ENCODE measurements at places on chromosomes 4 and X. TPM values are rescaled to one million over a fixed set of nuclear protein-coding genes. Genes with fewer than 3 reads are reported as not detected.

DNA sequence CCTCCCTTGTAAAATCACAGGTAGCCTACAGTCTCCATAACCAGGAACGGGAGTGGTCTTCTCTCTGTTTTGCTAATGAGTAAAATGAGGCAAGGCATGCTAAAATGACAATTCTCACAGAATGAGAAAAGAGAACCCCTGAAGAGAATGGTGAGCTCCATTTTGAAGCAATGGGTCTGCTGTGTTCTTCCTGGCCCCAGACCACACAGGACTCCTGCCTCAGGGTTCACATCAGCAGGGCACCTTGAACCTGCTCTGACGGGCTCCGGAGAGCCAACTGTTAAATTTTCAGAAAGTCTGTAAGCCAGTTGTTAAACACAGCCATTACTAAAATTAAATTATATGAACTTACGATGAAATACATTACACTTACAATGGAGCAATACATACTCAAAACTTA, 32.1 kb upstream of the RBM47 start:
- H3K4me3 ChIP-seq = no peak overlapping the region
- DNase-seq = no peak
- H3K27ac ChIP-seq = peak overlapping the region; percentile 62
- no peaks in the 10 kb centered on the region for H3K36me3 ChIP-seq
- peaks cover 24% of the 10 kb centered on the region for H3K4me1 ChIP-seq

The CT55 gene
- total RNA-seq = not detected

GRCh38 chrX:43882294-43882681, at the start of gene MAOB:
Gene MAOB (minus strand): TSS chrX:43882450. CDS start chrX:43882299, 151 bp downstream.
- H3K4me3 ChIP-seq = no peak within 1 kb of the TSS
- peaks cover 3% of the 10 kb centered on the region for H3K27me3 ChIP-seq

The SMIM31 gene
- total RNA-seq = not detected

DNA sequence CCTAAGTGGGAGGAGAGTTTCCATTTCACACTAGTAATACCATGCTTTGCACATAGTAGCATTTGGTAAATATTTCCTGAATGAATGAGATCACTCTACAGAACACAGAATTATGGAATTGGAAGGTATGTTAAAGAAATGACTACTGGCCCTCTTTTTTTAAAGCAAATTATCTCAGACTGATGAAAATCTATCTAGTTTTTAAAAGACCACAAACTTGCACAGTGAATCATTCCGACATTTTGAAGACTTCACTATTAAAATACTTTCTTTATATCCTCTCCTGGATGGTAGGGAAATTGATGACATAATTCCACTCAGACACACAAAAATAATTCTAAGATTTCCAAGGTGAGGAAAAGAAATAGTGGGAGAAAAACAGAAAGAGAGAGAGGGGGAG, 68.4 kb upstream of the ETNPPL start:
- H3K4me1 ChIP-seq = peaks cover 8% of the 10 kb centered on the region
- no peak for DNase-seq
- H3K4me3 ChIP-seq = no peak overlapping the region
- peaks cover 11% of the 10 kb centered on the region for H3K27me3 ChIP-seq

DNA sequence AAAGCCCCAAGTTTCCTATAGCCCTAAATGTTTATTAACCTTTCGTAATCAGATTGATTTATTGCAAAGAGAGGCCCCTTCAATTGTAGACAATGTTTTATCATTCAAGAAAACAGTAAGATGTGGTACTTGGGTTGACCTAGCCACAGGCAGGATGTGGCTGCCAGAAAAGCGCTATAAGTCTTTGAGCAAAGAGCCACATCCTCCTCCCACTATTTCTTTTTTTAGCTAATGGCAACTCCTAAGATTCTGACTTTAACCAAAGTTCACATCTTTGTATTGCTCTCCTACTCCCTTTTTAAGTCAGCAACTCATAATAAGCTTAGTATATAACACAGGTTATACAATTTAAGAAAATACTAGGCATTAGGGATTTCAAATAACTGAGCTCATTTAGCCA, 70.7 kb upstream of the PPP3CA start:
- peaks cover 2% of the 10 kb centered on the region for H3K36me3 ChIP-seq
- H3K27ac ChIP-seq = peak overlapping the region; percentile 79
- DNase-seq = peak; percentile 58
- H3K4me1 ChIP-seq = peaks cover 64% of the 10 kb centered on the region

GRCh38 chr4:114907568-114907967, 205.9 kb downstream of the NDST4 start:
- no peak overlapping the region for H3K27ac ChIP-seq
- H3K36me3 ChIP-seq = no peaks in the 10 kb centered on the region
- H3K27me3 ChIP-seq = no peaks in the 10 kb centered on the region
- H3K4me3 ChIP-seq = no peak overlapping the region
- DNase-seq = no peak

DNA sequence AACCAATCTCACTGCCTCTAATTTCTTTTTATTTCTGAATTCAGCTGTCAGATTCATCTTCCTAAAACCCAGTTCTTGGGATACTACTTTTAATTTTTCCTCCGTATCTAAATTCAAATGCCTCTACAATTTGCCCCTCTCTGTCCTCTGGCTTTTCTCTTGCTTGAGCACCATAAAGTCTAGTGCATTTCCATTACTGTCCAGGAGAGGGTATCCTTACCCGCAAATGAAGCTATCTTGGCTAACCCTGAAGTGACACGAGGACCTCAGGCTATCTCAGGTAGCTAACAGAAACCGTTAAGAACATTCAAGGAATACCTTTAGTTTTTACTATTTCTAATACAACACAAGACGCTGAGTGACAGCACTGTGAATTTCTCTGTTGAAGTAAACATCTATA, 49.4 kb upstream of the PRR32 start:
- H3K27me3 ChIP-seq = no peaks in the 10 kb centered on the region
- no peaks in the 10 kb centered on the region for H3K4me1 ChIP-seq
- H3K27ac ChIP-seq = no peak overlapping the region
- H3K36me3 ChIP-seq = no peaks in the 10 kb centered on the region
- no peak overlapping the region for H3K4me3 ChIP-seq

DNA sequence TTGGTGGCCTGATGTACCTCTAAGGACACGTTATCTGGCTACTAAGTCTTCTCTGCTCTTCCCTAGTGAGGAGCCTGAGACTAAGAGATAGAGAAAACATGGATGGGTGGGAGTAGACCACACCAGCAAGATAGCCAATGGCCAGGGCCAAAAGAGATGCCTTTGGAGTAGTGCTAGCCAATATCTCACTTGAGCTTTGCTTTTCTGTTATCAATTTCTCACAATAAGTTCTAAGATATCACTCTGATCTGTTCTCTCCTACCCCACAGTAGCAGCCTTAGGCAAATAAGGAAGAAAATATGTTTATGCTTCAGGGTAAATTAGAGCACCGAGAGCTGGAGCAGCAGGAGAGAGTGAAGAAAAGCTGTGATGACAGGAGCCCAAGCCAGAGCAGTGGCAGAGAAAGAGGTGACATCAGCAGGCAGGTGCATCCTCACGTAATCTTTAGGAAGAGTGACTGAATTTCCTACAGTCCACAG, 343.9 kb upstream of the NOCT start:
- no peak for DNase-seq
- H3K4me1 ChIP-seq = no peaks in the 10 kb centered on the region
- H3K27ac ChIP-seq = no peak overlapping the region
- no peak overlapping the region for H3K4me3 ChIP-seq
- no peaks in the 10 kb centered on the region for H3K36me3 ChIP-seq

The C4orf46 gene
- 16.2 TPM for total RNA-seq

The PPA2 gene
- 67.2 TPM for total RNA-seq

DNA sequence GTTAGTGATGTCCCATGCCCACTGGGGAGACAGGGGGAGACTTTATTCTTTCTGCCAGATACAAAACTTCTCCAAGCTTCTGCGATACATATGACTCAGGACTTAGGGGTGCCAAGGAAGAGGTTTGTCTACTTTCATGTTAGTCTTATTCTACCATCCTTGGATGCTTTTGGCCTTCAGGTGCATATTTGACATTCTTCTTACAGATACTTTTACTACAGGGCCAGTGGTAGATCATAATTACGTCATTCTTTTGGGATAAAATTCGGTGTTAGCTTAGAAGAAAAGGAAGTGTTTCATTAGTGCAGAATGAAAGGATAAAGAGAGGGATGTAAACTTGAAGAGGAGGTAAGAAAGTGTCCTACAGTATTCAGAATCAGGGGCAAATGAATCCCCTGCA, 245.2 kb downstream of the THOC2 start:
- no peaks in the 10 kb centered on the region for H3K4me1 ChIP-seq
- no peak for DNase-seq
- no peaks in the 10 kb centered on the region for H3K27me3 ChIP-seq
- no peak overlapping the region for H3K4me3 ChIP-seq

DNA sequence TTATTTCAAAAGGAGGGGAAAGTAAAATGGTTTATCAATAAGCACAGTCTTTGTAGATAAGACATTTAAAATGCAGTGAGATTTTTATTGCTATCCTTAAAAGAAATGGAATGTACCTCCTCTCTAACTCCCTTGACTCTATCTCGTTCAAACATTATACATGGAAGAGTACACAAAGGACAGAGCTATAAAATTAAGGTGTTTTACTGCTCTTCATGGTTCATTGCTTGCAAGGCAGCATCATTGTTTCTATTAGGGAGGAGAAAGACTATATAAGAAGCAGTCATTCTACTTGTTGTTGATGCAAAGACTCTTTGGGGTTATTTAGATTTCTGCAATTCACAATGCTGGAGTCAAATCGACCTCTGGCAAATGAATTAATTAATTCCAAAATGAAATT, 380.2 kb upstream of the NDST3 start:
- no peaks in the 10 kb centered on the region for H3K27me3 ChIP-seq
- no peak overlapping the region for H3K27ac ChIP-seq
- H3K4me1 ChIP-seq = no peaks in the 10 kb centered on the region
- DNase-seq = no peak
- H3K4me3 ChIP-seq = no peak overlapping the region

DNA sequence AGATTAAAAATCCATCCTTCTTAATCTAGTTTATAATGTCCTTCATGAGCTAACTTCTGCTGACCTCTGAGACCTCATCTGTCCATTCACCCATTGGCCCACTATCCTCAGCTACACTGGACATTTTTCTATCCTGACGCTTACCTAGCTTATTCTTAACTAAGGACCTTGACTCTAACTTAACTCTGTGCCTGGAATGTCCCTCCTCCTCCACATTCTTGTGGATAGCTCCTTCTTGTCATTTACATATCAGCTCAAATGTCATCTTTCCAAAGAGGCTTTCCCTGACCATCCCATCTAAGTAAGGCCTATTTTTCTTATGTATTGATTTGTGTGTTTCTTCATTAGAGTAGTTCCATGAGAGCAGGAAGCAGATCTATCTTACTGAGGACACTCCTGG, 54.7 kb downstream of the ATXN3L start:
- no peaks in the 10 kb centered on the region for H3K36me3 ChIP-seq
- DNase-seq = no peak
- no peaks in the 10 kb centered on the region for H3K27me3 ChIP-seq
- H3K4me1 ChIP-seq = peaks cover 9% of the 10 kb centered on the region

The PWWP3B gene
- total RNA-seq = not detected

The GAGE13 gene
- total RNA-seq = not detected

- H3K4me3 ChIP-seq = no peak overlapping the region
- no peaks in the 10 kb centered on the region for H3K36me3 ChIP-seq
- H3K4me1 ChIP-seq = no peaks in the 10 kb centered on the region
- no peaks in the 10 kb centered on the region for H3K27me3 ChIP-seq
- no peak overlapping the region for H3K27ac ChIP-seq
These were observed 76.0 kb downstream of the SPIN4 start for GRCh38 chrX:63275127-63275526.

The MSX1 gene
- total RNA-seq = not detected

DNA sequence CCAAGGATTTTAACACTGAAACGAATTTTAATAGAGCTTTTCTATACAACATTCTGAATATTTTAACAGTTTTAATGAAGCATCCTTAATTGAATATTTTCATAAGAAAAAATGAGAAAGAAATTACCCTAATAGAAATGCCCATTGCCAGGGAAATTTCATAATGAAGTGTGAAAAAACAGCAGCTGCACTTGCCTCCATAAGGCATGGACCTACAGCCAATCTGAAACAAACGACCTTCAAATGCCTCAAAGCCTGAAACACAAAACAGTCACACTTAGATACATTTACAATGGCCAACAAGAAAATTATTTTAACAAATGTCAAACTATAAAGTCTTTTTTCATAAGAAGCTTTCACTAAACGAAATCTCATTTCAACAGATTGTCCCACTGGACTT, 74.4 kb downstream of the SLC9B1 start:
- H3K4me1 ChIP-seq = no peaks in the 10 kb centered on the region
- no peak overlapping the region for H3K27ac ChIP-seq
- DNase-seq = no peak
- H3K4me3 ChIP-seq = no peak overlapping the region

GRCh38 chrX:8906299-8906938, 105.2 kb upstream of the FAM9A start:
- H3K27me3 ChIP-seq = peaks cover 7% of the 10 kb centered on the region
- DNase-seq = no peak
- H3K27ac ChIP-seq = no peak overlapping the region
- H3K36me3 ChIP-seq = no peaks in the 10 kb centered on the region
- H3K4me1 ChIP-seq = no peaks in the 10 kb centered on the region
- no peak overlapping the region for H3K4me3 ChIP-seq

GRCh38 chr4:148854203-148854602, 412.0 kb upstream of the NR3C2 start:
- H3K4me3 ChIP-seq = no peak overlapping the region
- H3K27ac ChIP-seq = no peak overlapping the region
- no peak for DNase-seq
- H3K27me3 ChIP-seq = no peaks in the 10 kb centered on the region

DNA sequence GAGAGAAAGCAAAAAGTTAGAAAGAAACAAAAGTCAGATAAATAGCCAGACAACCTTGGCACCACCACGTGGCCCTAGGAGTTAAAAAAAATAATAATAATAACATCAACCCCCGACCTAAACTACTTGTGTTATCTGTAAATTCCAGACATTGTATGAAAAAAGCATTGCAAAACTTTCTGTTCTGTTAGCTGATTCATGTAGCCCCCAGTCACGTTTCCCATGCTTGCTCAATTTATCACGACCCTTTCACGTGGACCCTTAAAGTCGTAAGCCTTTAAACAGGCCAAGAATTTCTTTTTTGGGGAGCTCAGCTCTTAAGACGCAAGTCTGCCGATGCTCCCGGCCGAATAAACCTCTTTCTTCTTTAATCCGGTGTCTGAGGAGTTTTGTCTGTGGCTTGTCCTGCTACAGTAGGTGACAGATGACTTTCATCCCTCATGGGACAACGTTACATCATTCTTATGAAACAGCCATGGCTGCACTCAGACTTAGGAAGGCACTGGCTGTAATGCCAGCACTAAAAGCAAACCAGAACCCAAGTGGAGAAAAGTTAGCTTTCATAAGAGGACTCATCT, 520 bp downstream of the ACOX3 start:
- H3K27ac ChIP-seq = peak overlapping the region; percentile 95
- no peaks in the 10 kb centered on the region for H3K27me3 ChIP-seq
- DNase-seq = no peak
- peak overlapping the region; percentile 93 for H3K4me3 ChIP-seq
- H3K4me1 ChIP-seq = peaks cover 72% of the 10 kb centered on the region

GRCh38 chrX:110418316-110419235, 59.9 kb downstream of the RTL9 start:
- no peaks in the 10 kb centered on the region for H3K36me3 ChIP-seq
- peaks cover 1% of the 10 kb centered on the region for H3K4me1 ChIP-seq
- no peak overlapping the region for H3K4me3 ChIP-seq
- peaks cover 4% of the 10 kb centered on the region for H3K27me3 ChIP-seq
